ENCODE measurements at places on chromosomes 1 and 21.

DNA sequence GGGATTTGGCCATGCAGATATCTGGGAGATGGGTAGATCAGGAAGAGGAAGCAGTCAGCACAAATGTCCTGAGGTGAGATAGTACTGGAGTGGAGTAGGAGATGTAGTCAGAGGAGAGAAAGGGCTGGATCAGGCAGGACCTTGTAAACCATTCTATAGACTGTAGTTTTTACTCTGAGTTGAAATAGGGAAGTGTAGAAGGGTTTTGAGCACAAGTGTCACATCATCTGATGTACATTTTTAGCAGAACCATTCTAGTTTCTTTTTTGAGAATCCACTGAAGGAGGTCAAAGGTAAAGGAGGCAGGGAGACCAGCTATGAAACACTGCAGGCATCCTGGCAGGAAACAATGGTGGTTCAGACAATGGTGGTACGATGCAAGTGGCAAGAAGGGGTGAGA lies 194.6 kb upstream of the RRP15 start:
- no peak for DNase-seq

DNA sequence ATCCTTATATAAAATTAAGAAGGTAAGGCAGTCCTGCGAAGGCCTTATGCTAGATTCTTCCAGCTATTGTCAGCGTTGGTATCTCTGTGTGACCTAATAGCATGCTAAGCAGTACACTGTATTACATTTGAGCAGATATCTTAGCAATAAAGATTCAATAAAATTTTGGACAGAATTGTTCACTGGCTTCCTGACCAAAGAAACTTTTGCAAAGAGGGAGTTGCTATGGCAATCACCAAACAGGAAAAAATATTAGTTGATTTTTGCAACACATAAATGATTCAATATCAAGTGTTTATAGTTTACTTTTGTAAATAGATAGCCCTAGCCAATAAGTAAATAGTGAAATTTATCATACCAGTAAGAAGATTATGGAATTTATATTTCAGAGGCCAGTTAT lies 31.0 kb upstream of the PLEKHO1 start:
- DNase-seq, result no peak

DNA sequence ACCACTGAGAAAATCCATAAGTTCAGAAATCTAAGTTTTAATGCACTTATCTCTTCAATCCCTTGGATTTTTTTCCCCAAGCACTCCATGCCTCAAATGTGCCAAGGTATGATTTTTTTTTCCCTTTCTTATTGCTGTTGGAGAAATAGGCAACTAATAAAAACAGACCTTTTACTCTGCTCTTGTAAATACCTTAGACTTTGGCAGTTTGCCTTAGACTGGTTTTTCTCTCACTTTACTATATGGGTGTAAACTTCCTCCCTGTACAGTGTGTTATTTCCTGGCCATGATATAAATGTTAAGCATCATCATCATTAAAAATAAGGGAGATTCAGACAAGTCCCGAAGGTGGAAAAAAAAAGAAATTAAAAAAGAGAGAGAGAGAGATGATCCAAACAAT lies 65.7 kb downstream of the LRRC8C start:
- no peak for DNase-seq

DNA sequence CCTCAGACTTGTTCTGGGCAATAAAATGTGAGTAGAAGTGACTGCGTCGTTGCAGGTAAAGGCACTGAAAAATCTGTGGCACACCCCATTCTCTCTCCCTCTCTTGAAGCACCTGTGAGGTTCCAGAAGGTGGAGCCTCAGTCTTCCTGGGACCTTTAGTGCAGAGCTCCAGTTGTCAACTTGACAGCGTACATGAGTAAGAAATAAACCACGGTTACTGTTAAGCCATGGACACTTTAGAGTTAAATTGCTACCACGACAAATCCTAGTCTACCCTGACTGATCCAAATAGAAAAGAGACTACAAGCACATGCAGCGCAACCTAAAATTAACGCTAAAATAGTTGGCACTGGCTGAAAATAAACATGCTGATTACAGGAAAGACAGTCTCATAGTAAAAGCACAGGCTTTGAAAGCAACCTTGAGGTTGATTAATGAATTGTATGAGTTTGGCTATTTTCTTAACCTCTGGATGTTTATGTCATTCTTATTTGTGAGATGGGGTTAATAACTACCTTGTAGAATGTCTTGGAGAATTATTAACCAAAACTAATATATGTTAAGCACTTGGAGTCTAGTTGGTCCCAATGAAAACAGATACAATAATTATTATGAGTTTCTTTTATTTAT lies 93.0 kb upstream of the PLPPR4 start:
- DNase-seq, result no peak

GRCh38 chr1:54991939-54992338 lies 6.8 kb upstream of the BSND start:
- DNase-seq, result no peak

- DNase-seq, result no peak
Measured at GRCh38 chr1:233487408-233487807, 126.5 kb upstream of the KCNK1 start.

- no peak for DNase-seq
Measured at GRCh38 chr1:29179641-29180184, 2.0 kb downstream of the SRSF4 start.

DNA sequence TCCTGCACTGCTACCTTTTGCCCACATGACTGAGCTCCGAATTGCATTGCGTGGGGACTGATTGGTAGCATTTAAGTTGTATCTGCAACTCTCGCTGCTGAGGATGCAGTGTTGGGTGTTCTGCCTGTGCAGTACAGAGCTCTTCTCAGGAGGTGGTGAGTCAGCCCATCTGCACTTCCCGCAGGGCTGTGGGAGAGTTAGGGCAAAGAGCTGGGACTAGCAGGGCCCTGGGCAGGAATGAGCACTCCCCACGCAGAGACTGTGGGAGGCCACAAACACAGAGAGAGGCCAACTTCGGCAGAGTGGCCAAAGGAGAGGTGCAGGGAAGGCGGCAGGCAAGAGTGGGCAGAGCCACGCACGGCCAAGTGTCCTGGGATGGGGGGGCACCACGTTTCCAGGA lies 244.7 kb downstream of the SIPA1L2 start:
- DNase-seq, result no peak

GRCh38 chr1:187018291-187018690 lies 189.5 kb downstream of the PLA2G4A start:
- DNase-seq, result no peak

- no peak for DNase-seq
Measured at GRCh38 chr1:43232482-43232881, 37.3 kb upstream of the TMEM125 start.

DNA sequence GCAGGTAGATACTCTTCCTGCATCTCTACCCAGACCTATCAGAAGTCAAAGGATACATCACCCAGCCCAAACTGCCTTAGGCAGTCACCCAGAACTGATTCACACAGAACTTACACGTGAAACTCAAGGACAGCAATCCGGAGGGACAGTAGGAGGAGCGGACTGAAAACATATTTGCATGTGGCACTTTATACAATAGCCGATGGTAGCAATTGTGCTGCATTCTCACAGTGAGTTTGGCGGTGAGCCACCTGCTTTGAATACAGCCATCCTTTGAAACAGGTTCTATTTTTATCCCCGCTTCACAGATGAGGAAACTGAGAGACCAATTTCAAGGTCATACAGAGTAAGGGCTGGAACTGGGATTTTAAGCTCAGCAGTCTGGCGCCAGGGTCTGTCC lies 69.5 kb downstream of the EDEM3 start:
- no peak for DNase-seq

DNA sequence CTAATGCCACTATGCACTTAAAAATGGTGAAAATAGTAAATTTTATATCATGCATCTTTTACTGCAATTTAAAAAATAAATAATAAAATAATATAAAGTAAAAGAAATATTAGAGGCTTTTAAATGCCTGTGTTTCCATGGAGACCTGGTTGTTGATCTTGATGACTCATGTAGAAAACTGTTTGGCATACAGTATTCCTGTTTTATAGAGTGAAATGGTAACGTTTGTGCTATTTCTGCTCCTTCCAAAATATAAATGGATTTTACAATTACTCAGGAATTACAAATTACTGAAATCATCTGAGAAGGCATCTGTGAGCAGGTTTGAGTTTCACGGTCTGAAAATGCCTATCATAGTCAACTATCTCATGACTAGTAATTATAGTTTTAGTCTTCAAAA lies 98.4 kb upstream of the USP25 start:
- DNase-seq, result peak; percentile 17

DNA sequence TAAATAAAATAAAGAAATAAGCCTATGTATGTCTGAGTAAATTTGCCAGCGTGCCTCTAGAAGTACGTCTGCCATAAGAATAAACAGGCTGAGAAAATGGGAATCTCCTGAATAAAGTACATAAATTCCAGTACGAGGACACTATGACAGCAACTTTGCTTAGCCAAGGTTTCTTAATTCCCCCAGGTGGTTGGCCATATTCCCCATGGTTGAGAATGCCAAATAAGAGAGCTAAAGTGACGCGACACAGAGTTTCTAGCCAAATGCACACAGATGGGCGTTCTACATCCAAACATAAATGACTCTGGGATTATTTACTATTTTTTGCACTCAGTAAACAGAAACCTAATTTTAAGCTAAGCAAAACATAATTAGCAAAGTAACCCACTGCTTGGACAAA lies 19.5 kb downstream of the KCNH1 start:
- no peak for DNase-seq

GRCh38 chr1:233240829-233241682 lies 54.5 kb downstream of the PCNX2 start:
- no peak for DNase-seq

DNA sequence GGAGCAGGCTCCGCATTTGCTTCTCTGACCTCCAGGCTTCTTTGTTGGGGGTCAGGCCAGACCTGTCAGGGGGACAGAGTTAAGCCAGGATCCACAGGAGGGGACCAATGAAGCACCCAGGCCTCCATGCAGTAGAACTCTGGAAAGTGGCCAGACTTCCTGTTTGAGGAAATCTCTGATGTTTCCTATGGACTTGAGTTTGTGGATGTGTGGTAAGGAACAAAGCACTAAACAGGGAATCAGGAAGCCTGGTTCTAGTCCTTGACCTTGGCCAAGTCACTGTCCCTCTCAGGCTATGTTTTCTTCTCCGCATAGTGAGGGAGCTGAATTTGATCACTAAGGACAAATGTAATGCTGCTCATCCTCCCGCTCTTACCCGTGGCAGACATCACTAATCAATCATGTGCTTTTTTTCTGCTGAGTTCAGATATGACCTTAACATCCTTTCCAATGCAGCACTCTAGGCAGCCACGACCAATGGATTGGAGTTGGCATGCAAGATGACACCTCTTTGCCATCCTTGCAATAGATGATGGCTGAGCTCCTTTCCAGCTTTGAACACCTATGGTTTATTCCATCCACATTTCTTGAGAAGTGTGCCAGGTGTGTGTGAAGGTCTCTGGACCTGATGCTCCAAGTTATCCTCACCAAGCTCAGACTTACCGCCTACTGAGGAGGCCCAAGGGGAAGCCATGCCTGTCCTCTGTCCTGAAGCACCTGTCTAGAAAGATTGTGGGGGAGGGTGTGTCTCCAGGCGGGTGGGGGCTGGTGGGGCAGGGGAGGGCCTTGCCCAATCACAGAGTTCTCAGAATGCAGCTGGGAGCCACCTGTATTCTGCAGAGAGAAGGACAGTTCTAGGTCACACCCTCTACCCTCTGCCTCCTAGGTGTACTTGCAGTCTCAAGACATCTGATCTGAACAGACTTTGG lies 9.9 kb downstream of the SH2D2A start:
- DNase-seq, result no peak

- no peak for DNase-seq
Measured at GRCh38 chr1:201702936-201703335, 126.0 kb upstream of the IPO9 start.

DNA sequence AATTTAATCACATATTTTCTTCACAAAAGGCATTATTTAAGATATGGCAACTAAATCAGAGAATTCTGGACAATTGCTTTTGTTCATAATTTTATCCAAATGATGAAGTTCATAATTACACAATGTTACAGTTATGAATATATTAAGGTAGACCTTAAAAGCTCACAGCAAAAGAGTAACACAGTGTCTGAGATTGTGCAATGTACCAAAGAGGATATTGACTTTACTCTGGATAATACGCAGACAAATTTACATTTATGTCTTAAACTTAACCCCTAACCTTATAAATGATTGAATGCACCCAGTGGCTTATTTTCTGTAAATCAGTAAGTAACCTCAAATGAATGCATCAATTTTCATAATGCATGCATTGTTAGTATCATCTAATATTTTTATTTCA lies 216.2 kb upstream of the SAMSN1 start:
- no peak for DNase-seq

DNA sequence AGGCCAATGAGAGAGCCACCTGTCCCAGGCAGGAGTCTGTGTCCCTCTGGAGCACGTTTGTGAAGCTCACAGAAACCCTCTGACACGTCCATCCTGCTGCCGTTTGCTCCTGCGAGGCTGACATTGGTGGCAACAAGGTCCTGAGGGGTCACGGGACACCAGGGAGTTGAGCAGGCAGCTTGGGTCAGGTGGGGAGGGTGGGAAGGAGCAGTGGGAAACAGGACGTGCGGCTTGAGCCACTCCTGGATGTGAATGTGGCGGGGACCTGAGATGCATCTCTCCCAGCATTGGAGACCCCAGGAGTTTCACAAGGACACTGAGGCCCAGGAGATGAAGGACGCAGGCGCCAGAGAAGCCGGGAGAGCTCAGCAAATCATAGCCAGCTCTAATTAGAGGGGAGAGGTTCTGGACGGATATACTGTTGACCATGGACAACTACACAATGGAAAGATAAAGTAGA lies 149.0 kb downstream of the PEX14 start:
- DNase-seq, result no peak

- no peak for DNase-seq
Measured at GRCh38 chr1:206784471-206784903, 12.2 kb upstream of the IL10 start.

DNA sequence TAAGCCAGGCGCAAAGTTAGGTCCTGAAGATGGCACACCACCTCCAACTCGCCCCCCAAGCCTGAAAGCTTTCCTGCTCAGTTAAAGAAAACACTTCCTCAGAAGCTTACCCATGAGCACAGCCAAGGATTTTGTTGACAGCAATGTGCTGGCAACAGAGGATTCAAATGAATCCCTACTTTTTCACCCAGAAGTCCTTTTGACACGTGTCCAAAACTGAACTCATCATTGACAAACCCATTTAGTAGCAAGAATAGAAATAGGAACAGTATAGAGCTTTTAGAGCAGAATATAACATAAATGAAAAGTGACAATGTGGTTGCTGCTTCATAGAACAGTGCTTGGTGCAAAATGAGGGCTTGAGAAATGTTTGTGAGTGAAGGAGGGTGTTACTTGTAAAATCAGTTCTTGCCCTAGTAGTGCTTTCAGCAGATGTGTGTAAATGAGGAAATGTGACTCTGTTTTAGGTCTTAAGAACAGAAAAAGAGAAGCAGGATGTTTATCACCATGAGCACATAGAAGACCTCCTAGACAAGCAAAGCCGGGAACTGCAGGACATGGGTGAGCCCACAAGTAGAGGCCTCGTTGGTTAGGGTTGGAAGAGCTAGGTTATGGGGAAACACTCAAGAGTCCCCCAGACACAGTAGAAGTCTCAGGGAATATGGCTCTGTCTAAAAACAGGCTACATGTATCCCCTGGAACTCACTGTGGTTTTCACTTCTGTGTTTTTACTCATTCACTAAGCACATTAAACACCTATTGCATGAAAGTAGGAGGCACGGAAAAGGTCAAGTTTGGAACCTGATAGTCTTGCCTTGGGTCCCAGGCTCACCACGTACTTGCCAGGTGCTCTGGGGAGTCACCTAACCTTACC lies 48.6 kb upstream of the TMEM125 start:
- DNase-seq, result no peak

Data from fibroblast of skin of left biceps (primary cell).